ENCODE measurements at places on chromosomes 2 and 18.

DNA sequence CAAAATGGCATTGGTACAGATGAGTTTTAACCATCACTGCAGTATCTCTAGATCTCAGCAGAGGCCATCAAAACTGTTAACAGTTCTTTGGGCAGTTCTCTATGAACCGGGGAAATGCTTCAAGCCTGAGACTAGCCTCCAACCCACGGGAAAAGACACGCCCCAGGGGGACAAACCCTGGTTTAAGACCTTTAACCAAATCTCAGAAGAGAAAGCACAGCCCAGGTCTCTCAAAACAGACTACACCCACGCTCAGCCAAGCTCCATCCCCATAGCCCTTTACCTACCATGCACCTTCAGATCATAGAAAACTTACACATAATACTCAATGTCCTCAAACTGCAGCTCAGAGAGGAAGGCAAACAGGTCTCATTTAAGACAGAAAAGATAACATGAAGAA is 78.3 kb downstream of the TMEM163 start:
- no peak for DNase-seq

DNA sequence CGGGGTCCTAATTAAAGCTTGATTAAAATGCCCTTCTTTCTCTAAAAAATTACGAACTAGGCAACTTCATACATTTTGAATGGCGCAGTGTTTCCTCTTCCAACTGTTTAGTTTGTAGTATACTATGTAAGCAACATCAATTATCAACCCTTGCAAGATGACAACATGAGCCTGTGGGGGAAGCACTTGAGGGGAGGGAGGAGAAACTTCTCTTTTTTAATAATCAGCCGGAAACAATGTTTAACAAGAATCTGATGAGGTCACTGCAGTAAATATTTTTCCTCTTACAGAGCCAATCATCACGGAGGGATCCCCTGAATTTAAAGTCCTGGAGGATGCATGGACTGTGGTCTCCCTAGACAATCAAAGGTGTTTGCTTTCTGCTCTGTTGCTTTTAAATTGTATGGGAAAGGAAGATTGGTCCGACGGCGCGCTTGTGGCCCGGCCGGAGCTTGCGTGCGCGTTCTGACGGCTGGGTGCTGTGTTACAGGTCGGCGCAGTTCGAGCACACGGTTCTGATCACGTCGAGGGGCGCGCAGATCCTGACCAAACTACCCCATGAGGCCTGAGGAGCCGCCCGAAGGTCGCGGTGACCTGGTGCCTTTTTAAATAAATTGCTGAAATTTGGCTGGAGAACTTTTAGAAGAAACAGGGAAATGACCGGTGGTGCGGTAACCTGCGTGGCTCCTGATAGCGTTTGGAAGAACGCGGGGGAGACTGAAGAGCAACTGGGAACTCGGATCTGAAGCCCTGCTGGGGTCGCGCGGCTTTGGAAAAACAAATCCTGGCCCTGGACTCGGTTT is 5.3 kb upstream of the DLX1 start:
- peak; percentile 49 for DNase-seq

DNA sequence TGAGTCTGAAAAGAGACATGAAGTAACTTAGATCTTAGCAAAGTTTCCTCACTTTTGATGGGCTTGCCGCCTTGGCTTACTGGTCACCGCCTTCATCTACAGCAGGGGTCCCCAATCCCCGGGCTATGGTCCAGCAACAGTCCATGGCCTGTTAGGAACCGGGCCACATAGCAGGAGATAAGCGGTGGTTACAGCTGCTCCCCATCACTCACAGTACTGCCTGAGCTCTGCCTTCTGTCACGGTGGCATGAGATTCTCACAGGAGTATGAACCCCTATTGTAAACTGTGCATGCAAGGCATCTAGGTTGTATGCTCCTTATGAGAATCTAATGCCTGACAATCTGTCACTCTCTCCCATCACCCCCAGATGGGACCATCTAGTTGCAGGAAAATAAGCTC is 72.9 kb downstream of the BIN1 start:
- no peak for DNase-seq

DNA sequence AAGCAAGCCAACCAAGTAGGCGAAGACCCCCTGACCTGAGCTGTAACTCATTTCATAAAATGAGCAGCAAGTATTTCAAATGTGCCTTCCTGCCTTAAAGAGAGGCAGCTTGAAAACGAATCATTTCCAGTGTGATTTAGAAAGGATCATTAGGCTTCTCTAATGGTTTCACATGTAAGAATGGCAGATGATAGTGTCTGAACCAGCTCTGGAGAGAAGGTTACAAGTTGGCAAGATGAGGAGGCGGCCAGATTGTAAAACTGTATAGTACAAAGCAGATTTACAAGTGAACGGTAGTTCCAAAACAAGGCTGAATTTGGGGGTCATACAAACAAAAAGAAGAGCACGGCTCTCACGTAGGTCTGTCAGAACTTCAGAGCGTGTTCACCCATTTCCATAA is 132.4 kb downstream of the ZNF516 start:
- DNase-seq, result no peak

DNA sequence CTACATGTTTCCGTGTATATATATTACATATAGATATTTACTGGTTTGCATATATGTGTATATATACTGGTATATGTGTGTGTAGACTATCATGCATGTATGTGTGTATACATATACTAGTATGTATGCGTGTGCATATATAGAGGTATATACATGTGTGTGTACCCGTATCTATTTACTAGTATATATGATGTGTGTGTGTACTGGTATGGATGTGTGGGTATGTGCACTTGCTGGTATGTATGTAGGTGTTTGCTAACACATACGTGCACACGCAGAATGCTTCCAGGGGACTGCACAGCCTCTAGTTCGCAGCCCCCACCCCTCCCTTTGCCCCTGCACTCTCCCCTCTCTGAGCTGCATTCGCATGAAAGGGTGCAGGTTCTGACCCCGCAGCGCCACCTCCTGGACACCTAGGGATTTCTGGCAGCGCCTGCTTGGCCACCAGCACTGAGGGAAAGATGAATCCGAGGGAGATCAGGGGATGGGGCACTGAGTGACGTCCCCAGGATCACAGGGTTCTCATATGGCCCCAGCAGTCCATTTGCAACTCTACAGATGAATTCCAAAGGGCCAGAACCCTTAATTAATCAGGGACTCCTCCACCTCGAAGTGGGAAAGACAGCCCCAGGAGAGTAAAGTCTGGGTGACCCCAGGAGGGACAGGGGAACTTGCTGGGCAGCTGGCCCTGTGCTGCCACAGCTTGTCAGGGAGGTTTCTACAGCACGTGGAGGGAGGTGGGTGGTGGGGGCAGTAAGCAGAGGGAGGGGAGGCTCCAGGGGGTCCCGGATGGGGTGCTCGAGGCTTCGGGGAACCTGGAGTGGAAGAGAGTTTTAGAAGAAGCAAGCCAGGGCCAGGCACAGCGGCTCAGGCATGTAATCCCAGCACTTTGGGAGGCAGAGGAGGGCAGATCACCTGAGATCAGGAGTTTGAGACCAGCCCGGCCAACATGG is 66.8 kb upstream of the ASAP2 start:
- DNase-seq, result peak; percentile 89

DNA sequence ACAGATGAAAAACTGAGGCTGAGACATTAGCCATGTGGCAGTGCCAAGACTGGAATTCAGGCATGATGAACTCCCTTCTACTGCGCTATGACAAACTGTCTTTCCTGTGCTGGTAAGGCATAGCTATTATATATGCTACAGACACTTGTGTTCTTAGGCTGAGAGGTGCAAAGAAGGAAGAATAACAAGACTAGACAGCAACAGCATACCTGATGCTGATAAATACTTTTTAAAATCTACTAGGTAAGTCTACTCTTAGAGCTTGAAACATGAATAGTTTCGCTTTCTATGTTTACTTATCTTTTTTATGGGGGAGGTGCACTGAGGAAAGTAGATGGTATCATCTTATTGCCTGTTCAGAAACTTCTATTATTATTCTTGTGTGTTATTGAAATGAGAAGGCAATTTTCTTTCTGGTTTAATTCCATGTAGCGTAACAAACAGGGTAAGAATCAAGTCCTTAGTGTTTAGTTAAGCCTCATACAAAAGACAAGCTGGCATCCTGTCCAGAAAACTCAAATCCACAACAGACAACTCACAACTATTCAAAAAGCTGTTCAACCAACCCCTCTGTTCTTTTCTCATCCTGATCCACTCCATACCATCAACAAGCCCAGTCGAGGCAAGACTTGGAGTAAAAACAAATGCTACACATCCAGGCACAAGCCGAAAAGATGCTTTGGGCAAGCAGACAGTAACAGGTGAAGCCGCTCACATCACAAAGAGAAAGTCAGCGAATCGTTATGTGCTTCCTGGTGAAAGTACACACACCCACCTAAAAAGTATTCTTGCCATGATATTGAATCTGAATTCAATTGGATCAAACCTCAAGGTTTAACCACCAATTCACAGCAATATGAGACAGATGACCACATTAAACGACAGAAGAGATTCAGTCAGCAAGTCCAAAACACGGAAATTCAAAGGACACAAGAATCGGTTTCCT is 1.5 kb downstream of the TTC32 start:
- no peak for DNase-seq

- DNase-seq, result no peak
These were observed 26.8 kb downstream of the MAPK4 start for GRCh38 chr18:50586710-50587109.

DNA sequence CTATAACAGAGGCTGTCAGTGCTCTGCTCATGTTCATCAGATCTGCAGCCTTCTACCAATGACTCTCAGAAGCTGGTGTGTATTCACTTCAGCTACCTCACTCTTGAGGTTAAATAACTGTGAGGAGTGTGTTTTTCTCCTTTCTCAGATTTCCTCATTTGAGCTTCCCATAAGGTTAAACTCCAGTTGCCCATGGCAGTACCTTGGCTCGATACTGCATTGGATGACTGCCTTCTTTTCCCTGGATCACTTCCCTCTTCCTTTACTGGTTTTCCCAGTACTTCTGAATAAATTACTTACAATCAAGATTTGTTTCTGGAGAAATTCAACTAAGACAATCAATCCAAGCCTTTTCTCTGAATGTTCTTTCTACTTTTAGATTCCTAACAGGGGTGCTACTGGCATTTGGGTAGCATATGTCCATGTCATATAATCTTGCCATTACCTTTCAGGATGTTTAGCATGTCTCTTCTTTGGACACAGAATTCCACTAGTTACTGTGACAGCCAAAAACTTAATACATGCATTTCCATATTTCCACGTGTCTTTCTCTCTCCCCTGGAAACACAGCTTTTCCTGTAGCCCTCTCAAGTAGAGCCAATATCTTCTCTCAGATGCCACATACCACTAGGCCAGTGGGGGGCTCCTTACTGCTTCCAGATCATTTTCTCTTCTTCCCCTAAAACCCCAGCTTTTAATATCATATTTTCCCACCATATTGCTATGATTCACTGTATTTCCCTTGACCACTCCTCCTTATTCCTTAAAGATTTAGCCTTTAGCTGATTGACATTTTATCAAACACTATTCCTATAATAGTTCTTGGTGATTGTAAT is 15.0 kb upstream of the SPOPL start:
- no peak for DNase-seq

DNA sequence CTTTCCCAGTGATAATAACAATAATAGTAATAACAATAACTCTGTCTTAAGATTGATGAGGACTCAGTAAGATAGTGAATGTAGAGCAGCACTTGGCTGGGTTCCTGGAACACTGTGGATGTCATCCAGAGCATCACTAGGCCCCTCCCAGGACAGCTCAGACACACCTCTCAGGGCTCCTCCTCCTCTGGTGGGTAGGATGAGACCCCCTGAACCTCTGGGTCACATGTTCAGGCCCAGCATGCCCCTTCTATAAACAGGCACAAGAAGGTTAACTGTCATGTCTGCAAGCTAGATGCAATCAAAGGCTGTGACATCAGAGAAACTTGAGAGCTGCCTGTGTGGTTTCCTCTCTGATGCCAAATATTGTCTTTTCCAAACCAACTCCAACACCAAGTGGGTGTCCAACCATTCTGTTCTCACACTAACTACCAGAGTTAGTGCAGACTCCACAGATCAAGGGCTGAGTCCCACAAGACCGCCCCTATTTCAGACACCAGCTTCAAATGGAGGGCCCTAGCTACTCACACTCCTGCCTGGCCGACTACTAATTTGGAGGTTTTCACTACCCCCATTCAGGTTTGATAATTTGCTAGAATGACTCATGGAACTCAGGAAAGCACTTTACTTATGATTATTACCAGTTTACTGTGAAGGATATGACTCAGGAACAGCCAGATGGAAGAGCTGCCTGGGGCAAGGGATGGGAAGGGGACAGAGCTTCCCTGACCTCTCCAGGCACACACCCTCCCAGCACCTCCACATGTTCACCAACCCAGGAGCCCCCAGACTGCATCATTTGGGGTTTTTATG is 46.4 kb upstream of the BZW1 start:
- no peak for DNase-seq

- DNase-seq, result no peak
These were observed 127.5 kb downstream of the GLI2 start for GRCh38 chr2:120863146-120863545.

DNA sequence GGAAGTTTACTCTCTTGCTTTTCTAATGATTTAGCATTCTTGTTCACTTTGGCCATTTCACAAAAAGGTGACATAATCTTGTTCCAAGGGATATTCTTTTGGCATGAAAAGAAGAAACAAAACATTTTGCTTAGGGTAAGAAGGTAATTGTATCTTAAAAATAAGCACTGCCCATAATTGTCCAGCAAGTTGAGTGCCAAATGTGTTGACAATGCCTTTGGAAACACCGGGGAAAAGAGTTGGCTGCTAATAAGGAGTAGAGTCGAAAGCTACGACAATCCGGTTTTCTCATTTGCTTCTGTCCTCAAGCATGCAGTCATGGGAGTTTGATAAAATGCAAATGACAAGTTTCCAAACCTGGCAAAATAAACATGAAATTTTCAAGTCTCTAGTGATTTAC is 27.3 kb downstream of the ITGAV start:
- DNase-seq, result no peak

Data from ELF-1 (cell line).